Cortex of kidney (tissue), 1 donor: ENCODE measurements at places on chromosomes 7 and 10.

GRCh38 chr7:44693641-44694313 is 54.9 kb upstream of the ZMIZ2 start:
- DNase-seq, result no peak

DNA sequence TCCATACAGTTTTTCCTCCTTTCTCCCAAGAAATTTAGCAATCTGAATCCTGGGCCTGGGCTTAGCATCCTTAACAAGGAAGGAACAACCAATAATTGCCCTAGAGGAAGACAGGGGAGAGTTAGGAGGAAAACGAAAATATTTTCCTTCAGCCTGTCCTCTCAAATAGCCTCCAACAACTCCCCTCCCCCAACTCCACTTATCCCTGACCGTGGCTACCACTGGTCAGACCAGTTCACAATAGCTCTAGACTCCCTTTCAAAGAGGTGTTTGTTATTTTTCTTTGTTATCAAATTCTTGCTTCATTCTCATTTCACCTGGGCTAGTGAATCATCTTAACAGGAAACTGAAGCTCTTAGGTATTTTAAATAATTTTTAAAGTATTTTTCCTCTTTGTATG is 114.1 kb downstream of the CPED1 start:
- no peak for DNase-seq

- DNase-seq, result no peak
These were observed 201.6 kb downstream of the MBL2 start for GRCh38 chr10:52571018-52571417.

DNA sequence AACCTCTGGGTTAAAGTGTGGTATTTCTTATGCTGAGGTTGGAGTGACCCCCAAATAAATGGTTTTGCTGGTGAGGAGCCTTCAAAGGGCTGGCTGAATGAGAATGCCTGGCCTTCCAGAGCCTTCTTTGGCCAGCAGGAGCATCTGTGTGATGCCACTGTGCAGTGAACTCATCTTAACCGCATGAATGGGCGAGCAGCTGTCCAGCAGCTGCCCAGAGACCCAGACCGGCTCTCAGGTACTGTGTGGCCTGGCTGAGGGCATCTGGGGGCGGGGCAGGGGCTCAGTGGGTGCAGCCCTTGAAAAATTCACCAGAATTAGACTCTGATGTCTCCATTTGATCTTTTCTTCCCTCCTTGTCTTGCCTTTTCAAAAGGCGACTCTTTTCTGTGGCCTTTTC is 59.0 kb downstream of the SYPL1 start:
- DNase-seq, result no peak

- no peak for DNase-seq
These were observed 102.4 kb downstream of the PTPN20 start for GRCh38 chr10:47013507-47014154.

- no peak for DNase-seq
These were observed 265.5 kb downstream of the PTPRN2 start for GRCh38 chr7:158321936-158322615.
